ENCODE measurements at places on chromosomes 4 and X. TPM values are rescaled to one million over a fixed set of nuclear protein-coding genes. Genes with fewer than 3 reads are reported as not detected.

- DNase-seq, result no peak
Observed at GRCh38 chr4:3197366-3198105, 51.4 kb upstream of the MSANTD1 start.

- DNase-seq, result no peak
Observed at GRCh38 chrX:113804291-113804690, 779.6 kb upstream of the HTR2C start.

ZNF711 gene
- 2.0 TPM for polyA plus RNA-seq

GRCh38 chrX:145524931-145525330 is 277.6 kb downstream of the SPANXN1 start:
- DNase-seq, result no peak

DNA sequence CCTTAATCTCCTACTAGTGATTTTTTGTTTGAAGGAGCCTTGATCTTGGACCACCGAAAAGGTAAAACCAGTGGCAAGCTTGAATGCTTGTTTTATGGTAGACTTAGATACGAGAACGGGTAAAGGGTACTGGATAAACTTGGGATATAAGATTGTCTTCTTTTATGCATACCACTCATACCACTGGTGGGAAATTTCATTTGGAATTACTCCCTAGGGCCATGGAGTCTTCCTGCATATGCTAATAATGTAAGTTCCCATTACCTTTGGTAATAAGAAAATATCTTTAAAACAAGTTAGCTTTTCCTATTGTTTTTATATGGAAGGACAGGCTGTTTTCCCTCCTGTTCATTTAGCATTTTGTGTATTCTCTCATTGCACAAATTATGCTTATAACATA is 11.7 kb downstream of the SMARCAD1 start:
- DNase-seq, result no peak

COX7B2 gene
- polyA plus RNA-seq, result not detected

DNA sequence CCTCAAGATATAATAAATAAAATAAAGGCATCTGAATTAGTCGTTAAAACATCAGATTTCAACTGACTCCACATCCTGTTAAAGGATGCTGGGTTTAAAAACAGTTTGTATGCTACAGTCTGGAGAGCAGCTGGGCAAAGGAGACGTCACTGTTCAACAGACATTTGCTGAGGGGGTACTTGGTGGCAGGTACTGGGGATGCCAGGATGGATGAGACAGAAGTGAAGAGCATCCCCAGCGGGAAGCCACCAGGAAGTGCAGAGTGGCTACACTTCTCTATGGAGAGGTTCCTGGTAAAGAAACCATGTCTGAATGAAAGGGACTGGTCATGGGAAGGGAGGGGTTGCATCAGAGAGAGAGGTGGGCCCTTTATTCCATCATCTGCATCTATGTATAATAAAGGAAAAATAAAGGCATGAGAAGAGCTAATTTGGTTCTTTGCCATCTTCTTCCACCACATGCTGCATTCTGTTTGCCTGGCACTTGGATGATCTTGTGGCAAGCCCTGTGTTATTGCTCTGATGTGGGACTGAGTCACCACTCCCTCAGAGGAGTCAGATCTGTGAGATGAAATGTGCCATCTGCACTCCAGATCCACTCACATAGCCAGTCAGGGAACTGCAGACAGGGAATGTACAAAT is 145.0 kb downstream of the SOWAHB start:
- no peak for DNase-seq

DNA sequence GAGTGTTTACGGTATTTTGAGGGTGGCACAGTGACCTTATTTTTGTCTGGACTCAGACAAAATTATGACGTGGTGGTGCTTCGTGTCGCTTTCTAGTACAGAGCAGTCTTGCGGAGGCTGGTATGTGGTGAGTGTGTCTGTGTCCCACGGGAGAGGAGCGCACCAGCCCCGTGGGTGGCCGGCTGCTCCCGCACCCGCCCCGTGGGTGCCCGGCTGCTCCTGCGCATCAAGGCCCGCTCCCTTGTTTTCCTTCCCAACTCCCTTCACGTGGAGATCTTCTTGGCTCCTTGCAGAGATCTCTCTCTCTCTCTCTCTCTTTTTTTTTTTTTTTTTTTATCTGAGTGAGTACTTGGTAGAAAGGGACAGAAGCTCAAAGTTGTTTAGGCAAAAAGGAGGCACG is 12.2 kb upstream of the FAM149A start:
- DNase-seq, result no peak

ZNF182 gene
- 1.9 TPM for polyA plus RNA-seq

- peak; percentile 49 for DNase-seq
Observed at GRCh38 chr4:94454405-94454804, 2.7 kb downstream of the PDLIM5 start.

GRCh38 chr4:101306764-101307615 is 40.3 kb downstream of the PPP3CA start:
- no peak for DNase-seq

RPL34 gene
- 3,644 TPM for polyA plus RNA-seq

DNA sequence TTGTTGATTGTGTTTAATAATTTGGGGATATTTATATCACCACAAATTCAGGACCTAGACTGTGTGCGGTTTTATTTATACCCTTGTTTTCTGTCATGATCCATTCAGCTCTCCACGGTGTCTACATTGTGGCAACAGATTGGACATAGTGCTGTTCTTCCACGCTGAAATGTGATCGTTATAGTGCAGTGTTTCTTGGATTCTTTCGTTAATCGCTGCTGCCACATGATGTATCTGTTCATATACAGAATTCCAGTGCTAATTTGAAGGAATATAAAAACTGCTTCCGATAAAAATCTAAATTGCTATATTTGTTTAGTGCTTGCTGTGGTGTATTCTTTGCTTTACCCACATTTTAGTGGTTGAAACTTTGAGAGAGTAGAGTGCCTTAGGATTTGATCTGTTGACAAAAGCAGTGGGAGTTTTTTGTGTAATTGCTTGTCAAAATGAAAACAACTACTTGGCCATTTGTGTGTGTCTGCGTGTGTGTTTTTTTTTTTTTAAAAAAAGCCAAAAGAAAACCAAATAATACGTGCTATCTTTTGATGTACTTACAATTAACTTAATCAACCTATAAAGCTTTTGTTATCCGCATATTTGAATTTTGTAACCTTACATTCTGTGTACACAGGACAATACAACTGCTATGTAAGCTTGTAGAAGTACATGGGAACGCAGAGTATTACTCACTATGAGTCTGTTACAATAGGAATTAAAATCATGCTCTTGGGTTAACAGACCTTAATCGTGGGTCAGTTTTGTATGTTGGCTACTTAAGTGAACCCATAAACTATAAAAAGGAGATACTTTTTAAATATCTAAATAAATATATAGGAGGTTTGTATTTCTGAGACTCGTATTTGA is 353.3 kb downstream of the ARHGAP24 start:
- DNase-seq, result no peak

DNA sequence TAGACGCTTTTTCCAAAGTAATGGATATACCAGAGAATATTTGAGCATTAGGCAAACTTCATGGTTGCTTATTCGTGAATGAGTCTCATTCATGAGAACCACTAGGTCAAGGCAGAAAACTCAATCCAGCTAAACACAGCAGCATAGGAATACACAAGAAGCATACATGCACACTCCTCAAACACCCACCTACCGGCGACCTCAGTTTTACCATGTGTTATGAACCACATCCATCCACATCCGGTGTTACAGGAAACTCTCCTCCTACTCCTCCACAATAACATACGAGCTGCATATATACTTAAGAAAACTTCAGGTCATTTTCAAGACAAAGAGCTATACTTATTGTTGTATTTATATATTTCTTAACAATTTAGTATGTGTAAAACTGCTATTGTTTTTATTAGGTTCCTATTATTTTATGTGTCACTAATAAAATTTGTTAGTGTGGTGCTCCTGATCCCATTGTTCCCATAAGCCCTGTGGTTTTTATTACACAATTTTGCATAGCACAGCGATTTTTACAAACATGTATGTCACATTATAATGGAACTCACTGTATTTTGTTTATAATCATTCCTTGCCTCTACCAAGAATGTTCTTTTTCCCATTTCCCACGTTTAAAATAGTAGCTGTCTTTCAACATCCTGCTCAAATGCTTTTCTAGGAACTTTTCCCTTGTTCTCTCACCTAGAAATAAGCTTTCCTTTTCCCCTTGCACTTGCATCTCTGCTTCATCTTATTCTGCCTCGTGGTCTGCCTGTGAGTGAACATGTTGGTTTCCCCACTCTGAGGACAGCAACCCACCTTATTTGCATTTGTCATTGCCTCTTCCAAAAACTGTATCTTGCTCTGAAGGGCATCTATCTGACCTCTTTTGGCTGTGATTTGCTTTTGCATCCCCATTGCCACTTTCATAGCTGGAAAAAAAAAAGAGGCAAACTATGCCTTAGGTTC is 48.3 kb downstream of the STBD1 start:
- DNase-seq, result peak; percentile 23

GRCh38 chrX:22056235-22056634 is 24.1 kb downstream of the PHEX start:
- DNase-seq, result peak; percentile 28

DNA sequence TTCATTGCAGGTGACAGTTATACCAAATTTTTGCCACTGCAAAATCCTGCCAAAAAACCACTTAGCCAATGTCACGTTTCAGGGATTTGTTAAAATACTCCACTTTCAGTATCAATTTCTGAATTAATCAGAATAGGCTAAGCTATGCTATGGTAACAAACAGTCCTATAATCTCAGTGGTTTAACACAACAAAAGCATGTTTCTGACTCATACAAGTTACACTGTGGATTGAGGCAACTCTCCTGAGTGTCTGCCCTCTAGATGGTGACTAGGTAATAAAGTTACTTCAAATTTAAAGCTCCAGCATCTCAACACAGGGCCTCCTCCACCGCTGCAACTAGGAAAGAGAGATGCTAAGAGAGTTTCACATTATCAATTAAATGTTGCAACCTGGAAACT is 23.0 kb upstream of the RADX start:
- DNase-seq, result no peak

FRMPD3 gene
- polyA plus RNA-seq, result not detected

CFAP299 gene
- not detected for polyA plus RNA-seq

CFI gene
- 43.7 TPM for polyA plus RNA-seq

PPEF2 gene
- 0.09 TPM for polyA plus RNA-seq
